ENCODE measurements at places on chromosomes 16 and 17. TPM values are rescaled to one million over a fixed set of nuclear protein-coding genes. Genes with fewer than 3 reads are reported as not detected.

The SLC12A3 gene
- polyA plus RNA-seq: 0.06 TPM

The KREMEN2 gene
- polyA plus RNA-seq: not detected

The HCRT gene
- polyA plus RNA-seq: not detected

The ATP2A1 gene
- 0.42 TPM for polyA plus RNA-seq

The BCO1 gene
- 0.25 TPM for polyA plus RNA-seq

The KRT36 gene
- not detected for polyA plus RNA-seq

The USP6 gene
- polyA plus RNA-seq: 0.03 TPM

The SUPT6H gene
- 42.1 TPM for polyA plus RNA-seq

The EVPLL gene
- 0.84 TPM for polyA plus RNA-seq

The TEKT3 gene
- 1.0 TPM for polyA plus RNA-seq

The LGALS9B gene
- polyA plus RNA-seq: not detected

The PRAC1 gene
- polyA plus RNA-seq: 18.0 TPM

The STRADA gene
- polyA plus RNA-seq: 24.9 TPM

The HIC1 gene
- 19.2 TPM for polyA plus RNA-seq

The IKZF3 gene
- polyA plus RNA-seq: 0.58 TPM

The C16orf96 gene
- polyA plus RNA-seq: 0.04 TPM

The TSPOAP1 gene
- polyA plus RNA-seq: 19.1 TPM

The ALDH3A1 gene
- polyA plus RNA-seq: 5.3 TPM

The PAM16 gene
- 48.9 TPM for polyA plus RNA-seq

The HSD17B2 gene
- polyA plus RNA-seq: 83.2 TPM

The CACNA1G gene
- 0.15 TPM for polyA plus RNA-seq

The PYY gene
- not detected for polyA plus RNA-seq

The MYH8 gene
- polyA plus RNA-seq: not detected

Data from urinary bladder (tissue), 4 donors.